ENCODE measurements at places on chromosomes 11 and 22.

DNA sequence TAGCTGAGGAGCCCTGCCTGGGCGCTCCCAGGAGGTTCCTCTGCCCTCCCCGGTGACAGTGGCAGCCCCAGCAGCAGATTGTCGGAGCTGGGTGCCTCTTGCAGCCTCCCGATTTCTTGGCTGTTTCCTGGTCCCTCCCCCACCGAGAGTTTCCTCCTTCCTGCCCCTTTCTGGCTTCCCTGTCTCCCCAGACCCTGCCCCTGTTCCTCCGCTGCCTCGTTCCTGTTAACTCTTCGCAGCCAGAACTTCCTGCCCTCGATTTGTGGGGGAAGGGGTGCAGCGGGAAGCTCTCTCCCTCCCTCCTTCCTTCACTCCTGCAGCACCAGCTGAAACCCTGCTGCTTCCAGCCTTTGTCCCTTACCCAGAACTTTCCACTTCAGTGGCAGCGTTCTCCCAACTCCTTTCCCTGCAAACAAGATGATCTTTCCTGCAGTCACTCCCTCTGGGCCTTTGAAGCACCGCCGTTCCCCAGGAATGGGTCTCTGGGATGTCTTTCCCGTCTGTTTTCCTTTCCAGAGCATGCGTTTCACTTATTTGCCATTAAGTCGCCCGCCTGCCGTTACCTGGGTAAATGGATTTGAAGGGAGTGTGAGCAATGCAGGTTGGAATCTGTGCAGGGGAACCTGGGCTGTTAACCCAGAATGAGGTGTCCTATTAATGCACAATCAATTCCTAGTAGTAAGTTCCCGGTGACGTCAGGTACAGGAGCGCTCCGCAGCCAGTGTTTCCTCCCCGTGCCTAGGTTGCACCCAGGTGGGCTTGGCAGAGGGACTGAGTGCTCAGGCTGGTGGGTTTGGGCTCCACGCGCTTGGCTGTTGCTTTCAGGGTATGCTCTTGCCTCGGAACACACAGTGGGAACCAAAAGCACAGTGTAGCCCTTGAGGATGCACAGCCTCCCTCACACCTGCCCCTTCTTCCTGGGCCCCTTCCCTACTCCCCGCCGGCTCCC is 4.3 kb downstream of the GRK2 start:
- no peak for DNase-seq

DNA sequence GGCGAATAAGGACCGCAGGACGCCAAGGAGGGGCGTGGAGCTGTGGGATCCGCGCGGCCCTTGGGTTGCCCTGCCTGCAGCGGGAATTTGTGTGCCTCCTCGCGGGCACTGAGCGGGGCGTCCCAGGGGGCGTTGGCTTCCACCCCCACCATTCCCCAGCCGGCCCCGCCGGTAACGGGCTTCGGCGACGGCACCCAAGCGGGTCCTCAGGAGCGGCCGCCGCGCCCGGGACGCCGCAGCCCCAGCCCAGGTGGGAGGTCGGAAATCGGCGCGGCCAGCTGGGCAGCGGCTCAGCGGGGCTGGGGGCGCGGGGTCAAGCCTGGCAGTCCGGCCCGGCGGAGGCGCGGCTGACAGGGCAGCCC is 320 bp downstream of the CLTCL1 start:
- no peak for DNase-seq

DNA sequence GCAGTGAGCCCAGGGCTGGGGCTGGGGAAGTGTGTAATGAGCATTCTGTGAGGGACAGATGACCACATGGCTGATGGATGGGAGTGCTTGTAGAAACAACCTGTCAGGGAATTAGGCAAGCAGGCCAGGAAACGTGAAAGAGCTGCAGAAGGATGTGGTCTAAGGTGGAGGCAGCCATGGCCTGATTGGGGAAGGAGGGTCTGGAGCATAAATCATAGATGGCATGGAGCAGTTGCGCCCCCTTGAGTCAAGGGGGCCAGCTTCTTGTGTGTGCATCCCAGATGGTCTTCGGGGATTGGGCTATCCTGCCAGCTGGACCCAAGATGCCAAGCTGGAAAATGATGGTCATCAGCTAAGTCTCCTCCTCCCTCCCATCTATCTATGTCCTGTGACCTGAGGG is 119.4 kb upstream of the CLPB start:
- DNase-seq = no peak

- no peak for DNase-seq
These were observed 9.5 kb downstream of the TSKU start for GRCh38 chr11:76792505-76793264.

- no peak for DNase-seq
These were observed 135.1 kb downstream of the RAB38 start for GRCh38 chr11:88040148-88040496.

DNA sequence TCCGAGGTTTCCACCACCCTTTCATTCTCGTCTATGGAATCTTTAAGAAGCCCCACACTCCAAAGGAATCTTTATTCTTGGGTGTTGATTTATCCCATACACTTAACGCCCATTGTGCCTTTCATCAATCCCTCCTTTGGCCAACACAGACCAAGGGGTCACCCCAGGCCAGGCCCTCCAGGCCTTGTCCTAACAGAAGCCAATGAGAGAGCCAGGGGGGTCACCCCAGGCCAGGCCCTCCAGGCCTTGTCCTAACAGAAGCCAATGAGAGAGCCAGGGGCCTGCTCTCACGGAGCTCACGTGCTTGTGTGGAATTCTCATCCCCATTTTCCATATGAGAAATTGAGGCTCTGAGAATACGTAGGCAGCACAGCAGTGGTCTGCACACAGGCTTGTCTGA is 47.9 kb upstream of the TIMP3 start:
- DNase-seq = no peak

DNA sequence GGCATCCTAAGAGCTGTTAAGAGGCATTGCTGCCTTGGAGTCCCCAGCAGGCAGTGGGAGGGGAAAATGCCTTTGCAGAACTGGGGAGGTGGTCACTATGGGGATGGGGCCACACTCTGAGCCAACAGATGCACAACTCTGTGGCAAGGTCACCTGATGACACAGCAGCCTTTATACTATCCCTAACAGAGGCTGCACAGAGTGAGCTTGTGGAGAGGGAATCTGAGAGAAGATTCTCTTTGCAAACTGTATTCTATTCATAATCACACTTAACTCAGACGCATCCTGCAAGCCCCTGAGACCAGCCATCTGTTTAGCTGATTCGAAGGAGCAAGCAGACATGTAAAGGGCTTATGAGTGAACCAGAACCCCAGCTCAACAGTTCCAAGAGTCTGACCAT is 49.0 kb upstream of the TTC12 start:
- DNase-seq = no peak

- DNase-seq = no peak
These were observed 511.2 kb downstream of the BUD13 start for GRCh38 chr11:116261606-116262005.

DNA sequence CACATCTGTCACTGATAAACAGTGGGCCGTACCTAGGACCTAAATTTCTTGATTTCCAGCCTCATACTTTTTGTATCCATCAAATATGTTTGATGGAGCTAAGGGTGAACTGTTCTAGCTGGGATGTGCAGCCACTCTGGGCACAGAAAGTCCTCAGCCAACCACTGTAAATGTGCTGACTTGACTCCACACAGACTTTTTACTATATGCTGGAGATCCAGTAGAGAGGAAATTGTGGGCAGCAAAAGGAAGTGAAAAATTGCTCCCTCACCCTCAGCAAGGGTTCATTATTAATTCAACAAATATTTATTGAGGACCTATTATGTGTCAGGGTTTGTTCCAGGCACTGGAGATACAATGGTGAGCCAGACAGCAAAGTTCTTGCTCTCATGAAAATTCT is 54.2 kb upstream of the AMPD3 start:
- DNase-seq = no peak

GRCh38 chr11:17827006-17827405 is 92.4 kb downstream of the KCNC1 start:
- peak; percentile 21 for DNase-seq

DNA sequence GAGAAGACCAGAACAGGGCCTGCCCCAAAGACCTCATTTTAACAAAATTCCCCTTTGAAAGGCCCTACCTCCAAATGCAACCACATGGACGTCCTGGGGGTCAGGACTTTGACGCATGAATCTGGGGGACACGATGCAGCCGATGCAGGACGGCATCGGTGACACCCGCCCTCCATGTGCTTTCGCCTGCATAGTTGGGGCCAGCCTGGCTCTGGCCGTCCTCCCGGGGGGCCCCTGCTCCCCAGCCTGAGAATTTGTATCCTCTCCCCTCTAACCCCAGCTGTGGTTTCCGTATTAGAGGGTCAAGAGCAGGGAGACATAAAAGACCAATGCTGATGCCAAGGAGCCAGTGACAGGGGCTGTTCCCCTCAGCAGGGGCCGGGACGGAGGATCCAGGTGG is 18.4 kb upstream of the BRSK2 start:
- DNase-seq = no peak

DNA sequence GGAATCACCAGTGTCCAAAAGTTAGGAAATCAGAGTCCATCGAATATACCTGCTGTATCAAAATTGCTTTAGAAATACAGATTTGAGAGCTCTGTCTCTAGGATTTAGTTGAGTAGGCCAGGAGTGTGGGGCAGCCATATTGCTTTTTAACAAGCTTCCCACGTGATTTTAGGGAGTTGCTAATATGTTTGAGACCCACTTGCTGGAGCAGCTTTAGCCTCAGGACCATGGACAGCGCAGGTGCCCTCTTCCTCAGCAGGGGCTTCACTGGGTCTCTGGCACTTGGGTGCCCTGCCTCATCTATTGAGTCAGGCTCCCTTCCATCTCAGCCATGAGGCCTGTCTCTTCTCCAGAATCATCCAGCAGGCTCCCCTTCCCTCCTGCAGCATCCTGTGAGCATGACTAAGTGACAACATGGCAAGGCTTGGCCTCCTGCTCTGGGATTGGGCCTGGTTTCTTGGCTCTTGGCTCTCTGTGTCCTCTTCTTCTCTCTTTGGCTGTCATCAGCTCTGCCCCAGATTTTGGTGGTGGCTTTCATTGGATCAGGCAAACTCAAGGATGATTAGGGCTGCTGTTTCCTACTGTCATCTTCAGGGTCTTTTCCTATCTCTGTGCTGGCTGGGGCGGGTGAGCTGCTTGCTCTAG is 70.0 kb downstream of the SGSM1 start:
- peak; percentile 42 for DNase-seq

DNA sequence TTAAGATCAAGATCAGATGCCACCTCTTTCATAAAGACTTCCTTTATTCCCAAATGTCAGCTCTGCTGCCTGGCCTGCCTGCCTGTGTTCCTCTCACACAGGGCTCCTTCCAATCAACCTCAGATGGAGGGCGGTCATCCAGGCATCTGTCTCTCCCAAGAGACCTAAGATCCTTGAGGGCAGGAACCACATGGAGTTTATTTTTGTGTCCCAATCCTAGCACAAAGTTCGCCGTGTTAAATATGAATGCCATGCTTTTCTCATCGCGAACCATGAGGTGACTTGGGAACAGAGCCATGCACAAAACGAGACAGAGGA is 72.7 kb upstream of the ARFGAP3 start:
- DNase-seq = no peak

DNA sequence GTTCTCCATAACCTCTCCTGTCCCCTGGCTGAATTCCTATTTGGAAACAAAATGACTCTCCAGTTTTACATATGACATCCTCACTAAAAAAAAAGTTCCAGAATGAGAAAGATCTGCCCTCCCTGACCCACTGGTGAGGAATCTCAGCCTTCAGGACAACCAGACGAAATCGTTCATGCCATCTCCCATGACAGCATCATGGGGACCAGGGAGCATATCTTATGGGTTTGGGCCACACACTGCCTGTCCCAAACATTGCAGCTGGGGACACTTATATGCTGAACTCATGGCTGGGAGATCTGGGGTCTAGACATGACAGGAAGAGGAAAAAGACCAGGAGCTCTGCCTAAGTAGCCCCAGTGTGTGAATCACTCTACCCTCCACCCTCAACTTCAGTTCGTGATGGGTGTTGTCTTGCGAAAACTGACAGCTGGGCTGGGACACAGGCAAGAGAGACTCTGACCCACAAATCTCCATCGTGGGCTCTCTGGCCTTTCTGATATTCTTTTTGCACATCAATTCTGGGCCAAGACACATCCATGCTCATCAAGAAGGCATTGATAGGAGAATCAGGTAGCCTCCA is 102.0 kb downstream of the ZNF280B start:
- no peak for DNase-seq

DNA sequence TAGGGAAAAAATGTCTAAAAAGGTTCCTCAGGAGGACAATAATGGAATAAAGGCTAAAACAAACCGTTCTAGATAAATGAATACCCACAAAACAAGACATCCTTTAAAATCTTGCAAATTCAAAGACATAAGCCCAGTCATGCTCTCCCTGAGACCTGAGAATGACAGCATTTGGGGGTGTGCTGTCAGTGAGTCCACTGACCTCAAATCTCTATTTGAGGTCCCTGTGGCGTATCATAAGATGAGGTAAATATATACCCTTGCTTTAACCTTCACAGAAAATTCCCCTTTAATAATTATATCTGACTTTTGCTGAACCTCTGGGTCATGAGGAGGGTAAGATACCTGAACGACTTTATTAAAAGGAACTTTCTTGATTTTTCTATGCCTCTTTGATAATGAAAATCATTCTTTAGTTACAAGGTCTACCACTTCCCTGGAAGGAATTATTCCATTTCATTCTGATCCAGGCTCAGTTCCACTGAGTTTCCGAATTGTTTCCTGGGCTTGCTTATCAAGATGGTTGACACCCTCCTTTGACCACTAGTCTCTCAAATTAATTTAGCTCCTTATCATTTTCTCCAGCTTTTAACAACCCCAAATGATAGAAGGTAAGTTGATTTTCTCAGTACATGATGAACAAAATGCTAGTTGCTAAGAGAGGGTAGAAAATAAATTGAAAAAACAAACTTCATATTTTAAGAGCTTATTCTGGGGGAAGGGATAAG is 53.8 kb upstream of the CHRM4 start:
- no peak for DNase-seq

- no peak for DNase-seq
These were observed 2.0 kb downstream of the TUB start for GRCh38 chr11:8083088-8083395.

- DNase-seq = no peak
These were observed 25.8 kb downstream of the TSKU start for GRCh38 chr11:76808996-76809395.

GRCh38 chr11:57116654-57117053 is 65.1 kb upstream of the LRRC55 start:
- no peak for DNase-seq

DNA sequence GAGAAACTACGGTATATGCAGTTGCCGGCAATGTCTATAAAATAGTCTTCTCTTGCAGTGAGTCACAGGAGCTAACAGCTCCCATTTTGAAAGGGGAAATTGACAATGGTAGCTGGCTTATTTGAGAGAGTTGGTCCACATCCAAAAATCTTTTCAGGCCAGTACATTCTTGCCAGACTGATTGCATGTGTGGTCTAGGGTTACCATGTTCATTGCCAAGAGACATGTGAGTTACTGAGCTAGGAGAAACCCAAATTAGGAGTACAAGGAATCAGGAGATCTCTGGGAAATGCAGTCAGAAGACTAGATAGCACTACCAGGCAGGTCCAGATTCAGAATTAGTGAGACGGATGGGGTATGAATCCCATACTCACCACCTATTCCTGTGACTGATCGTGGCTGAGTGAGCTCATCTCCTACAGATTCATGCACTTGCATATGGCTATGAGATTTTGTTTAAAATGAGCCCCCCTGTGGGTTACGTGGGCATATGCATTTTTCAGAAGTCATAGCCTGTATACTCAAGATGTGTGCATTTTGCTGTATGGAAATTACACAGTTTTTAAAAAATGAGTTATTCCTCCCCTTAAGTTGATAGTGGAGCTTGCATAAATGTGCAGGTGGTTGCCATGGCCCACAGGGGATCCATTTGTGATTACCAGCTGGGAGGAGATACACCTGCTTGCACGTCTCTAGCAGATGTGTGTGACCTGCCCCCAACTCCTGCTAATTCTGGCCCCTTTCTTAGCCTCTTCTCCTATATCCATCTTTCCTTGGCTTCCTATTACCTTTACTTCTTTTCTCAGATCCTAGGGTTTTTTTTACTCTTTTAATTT is 102.7 kb downstream of the COMMD9 start:
- DNase-seq = no peak
